KBM-7 (cell line): ENCODE measurements at places on chromosomes 13 and 19.

GRCh38 chr13:73074926-73075325, 16.1 kb downstream of the KLF5 start:
- no peak for DNase-seq

- no peak for DNase-seq
Measured at GRCh38 chr19:48490981-48491792, 20.4 kb downstream of the LMTK3 start.

GRCh38 chr13:89748716-89749115, 1598.8 kb upstream of the MIR17HG start:
- DNase-seq: no peak

- no peak for DNase-seq
Measured at GRCh38 chr19:45189971-45190370, 11.4 kb downstream of the BLOC1S3 start.

GRCh38 chr13:70613295-70613694, 505.0 kb upstream of the KLHL1 start:
- DNase-seq: no peak

- DNase-seq: no peak
Measured at GRCh38 chr19:6263306-6263705, 16.5 kb downstream of the MLLT1 start.

DNA sequence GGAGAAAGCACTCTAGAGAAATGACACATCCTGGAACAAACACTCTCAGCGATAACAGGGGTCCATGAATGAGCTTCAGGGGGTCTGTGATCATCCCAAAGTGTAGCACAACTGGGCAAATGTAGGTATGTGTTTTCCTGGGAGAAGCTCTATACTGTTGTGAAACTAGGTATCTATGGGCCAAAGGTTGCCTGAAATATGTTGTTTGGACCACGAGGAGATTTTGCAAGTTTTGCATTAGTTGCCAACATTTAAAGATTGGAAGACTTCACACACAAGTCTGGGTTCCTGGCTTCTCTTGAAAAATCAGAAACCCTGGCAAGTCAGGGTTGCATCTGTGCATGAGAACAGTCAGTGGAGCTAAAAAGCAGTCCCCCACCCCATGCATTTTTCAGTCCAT, 26.7 kb upstream of the POU2F2 start:
- DNase-seq: no peak

DNA sequence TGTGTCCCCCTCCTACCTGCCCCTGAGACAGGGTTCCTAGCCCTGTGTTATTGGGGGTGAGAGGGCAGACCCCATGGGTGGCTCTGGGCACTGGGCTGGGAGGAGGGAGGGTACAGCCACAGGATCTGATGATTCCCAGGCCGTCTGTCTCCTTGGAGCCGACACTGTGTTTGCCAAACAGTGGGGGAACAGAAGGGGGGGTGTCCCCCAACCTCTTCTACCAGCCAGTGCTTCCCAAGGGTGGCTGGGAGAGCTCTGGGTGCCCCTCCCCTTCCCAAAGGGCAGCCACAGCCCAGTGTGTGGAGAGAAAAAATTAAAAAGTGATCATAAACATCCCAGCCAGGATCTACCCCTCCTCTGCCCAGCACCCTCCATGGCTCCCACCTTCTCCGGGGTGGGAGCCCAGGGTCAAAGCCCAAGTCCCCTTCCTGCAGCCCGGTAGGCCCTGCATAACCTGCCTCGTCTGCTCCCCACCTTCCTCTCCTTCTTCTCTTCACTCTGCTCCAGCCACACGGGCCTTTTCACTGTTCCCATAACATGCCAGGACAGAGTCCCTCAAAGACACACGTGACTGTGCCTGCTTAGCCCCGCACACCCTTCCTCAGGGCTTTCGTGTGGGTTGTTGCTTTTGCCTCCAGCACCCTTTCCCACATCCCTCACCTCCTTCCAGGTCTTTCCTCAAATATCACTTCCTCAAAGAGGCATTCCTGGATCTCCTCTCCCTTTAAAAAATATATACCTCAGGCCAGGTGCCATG, 1.4 kb upstream of the PLIN4 start:
- DNase-seq: peak; percentile 25

DNA sequence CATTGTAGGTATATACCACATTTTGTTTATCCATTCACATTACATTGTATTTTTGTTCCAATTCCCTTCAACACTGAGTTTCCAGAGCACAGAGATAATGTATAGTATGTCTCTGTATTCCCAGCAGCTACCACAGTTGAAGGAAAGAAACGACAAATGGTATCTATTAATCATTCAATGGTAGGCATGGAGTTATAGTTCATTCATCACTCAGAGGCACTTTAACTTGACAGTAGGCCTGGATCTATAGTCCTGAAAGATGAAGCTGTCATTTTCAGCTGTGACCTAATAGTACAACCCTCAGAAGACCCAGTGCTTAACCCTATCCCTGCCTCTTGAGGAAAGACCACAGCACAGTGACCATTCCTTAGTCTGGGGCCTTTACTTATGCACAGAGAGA, 163.0 kb upstream of the TMTC4 start:
- no peak for DNase-seq

- no peak for DNase-seq
Measured at GRCh38 chr19:54432144-54432738, 16.8 kb upstream of the LENG8 start.

- no peak for DNase-seq
Measured at GRCh38 chr13:47337781-47338507, 441.1 kb upstream of the HTR2A start.

DNA sequence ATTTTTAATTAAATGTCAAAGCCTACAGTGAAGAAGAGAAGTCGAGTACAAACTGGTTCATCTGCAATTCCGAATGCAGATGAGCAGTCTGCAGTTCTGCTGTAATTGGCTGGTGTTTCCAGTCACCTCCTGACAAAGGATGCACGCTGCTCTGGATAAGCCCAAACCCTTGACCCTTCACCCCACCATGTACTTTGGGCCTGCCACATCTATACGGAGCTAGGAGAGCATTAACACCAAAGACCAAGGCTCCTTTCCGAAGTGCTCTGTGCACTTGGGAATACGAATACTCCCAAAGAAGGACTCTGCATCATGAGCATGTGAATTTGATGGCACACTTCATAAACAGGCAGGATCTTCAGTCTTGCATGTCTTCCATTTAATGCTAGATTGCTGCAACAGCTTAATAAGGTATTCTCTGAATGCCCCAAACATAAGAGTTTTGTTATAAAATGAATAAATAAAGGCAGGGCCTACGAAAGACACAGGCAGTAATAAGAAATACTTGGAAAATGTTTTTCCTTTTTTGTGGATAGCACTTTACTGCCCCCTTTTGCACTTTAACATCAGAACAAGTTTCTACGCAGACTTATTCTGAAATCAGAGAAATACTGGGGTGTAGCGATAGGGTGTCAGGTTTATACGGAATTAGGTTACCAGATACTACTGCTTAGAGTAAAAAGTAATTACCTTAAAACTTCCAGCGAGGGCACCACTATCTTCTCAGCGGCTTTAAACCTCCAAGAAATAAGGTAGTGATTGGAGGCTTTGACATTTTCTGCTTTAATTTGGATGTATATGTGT, 15.0 kb downstream of the EFNB2 start:
- no peak for DNase-seq

DNA sequence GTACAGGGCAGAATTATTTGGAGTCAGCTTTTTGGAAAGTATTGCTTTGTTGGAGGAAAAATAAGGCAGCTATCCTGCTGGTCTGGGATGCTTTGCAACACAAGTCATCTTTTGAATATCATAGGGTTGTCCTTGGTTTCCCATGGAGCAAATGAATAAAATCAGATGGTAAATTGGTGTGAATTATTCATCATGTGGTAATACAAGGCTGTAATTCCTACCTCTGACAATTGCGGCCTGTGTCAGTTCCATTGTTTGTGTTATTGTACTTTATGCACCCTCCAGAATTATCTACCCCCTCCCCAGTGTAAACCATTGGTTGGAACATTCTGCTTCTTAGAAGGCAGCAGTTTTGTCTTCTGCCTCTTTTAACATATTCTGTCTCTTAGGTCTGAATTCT, 46.2 kb downstream of the RNASEH2B start:
- DNase-seq: no peak

DNA sequence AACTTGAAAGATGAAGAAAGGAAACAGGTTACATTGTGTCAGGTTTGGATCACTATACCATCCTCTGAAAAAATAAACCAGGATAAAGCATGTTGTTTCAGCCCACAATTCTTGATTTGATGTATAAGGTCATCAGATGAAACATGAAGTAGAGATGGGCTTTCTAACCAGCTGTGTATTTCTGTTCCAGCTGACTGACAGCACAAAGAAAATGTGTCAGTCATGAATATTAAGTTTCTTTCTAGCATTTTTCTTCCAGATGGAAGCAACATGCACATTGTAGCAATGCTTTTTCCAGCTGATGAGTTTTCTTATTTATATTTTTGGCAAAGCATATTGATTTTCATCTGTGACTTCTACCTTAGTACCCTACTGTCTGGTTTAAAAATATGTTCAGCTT, 199.6 kb downstream of the OXGR1 start:
- no peak for DNase-seq

DNA sequence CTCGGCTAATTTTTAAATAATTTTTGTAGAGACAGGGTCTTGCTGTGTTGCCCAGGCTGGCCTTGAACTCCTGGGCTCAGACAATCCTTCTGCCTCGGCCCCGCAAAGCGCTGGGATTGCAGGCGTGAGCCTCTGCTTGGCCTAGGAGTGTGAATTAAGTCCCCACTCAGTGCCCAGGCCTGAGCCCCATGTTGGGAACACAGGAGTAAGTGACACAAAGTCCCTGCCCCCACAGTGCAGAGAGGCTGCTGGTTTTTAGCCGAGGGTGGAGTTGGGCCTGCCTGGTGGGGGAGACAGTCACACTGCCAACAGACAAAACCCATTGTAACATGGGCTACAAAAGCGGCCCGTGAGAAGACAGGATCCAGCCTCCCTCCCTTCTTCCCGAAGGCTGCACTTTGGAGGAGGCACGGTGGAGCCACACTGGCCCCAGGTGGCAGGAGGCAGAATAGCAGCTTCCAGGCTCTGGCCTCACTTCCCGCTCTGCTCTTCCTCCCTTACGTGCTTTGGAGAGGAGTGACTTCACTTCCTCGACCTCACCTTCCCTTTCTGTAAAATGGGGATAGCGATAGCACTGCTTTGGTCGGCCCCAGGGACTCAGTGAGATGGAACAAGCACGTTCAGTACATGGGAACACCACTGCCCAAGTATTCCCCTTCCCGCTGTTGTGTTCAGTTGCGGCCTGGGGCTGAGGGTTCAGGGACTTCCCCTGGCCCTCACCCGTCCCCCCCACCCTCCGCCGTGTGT, 15.2 kb upstream of the EHD2 start:
- peak; percentile 91 for DNase-seq

DNA sequence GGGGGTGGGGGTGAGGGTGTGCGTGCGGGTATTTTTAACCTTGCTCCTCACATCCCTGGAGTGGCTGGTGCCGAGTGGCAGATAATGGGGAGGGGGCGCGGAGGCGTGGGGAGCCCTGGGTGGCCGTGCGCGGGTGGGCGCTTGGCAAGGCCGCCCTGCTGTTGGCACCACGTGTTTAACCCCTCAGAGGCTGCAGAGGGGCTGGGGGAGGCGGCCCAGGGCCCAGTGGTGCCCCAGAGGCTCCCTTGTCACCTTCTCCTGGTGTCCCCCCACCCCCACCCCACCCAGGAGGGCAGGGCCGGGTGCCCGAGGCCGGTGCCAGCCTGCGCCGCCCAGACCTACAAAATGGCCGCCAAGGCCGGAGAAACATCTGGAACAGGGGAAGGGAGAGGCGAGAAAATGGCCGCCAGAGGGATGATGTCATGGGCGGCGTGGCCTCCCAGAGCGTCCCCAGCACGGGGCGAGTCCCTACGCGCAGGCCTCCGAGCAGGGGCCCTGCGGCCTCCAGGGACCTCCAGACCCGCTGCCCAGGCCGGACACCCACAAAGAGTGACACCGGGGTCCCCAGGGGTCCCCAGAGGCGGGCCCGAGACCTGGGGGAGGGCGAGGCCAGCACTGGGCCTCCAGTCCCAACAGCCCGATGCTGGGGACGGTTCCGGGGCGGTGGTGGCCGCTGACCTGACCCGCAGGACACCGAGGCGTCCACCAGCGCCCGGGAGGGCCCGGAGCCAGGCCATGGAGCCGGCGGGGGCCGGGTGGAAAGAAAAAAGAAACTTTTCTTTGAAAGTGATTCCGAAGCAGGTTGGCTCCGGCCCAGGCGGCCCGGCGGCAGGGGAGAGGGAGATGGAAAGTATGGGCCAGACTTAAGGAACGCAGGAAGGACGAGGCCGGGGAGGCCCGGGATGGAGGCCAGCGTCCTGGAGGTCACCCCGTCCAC, 38.2 kb downstream of the NFIC start:
- DNase-seq: no peak

GRCh38 chr19:40740747-40741146, 9.5 kb downstream of the ACTMAP start:
- DNase-seq: no peak

DNA sequence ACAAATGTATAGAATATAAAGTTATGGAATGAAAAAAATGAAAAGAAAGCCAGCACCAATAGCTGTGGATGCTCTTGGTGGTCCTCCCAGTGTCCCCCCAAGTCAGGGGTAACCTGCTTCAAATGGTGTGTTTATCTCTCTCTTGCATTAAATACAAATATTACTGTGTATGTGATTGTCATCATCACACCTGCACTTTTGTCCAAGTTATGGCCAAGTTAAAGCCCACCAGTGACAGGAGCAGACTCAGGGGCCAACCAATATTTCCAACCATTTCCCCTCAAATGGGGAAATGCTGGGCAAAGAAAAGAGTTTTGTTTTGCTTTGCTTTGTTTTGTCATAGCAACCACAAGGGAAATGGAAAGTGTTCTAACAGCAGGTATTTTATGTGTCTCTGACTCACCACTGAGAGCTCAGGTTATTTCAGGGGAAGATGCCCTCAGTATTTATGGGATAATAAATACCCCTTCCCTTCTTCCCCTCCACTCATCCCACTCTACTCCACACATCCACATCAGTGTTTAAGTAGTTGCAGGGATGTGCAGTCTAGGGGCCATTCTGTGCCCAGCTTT, 133.6 kb downstream of the COL4A1 start:
- no peak for DNase-seq

DNA sequence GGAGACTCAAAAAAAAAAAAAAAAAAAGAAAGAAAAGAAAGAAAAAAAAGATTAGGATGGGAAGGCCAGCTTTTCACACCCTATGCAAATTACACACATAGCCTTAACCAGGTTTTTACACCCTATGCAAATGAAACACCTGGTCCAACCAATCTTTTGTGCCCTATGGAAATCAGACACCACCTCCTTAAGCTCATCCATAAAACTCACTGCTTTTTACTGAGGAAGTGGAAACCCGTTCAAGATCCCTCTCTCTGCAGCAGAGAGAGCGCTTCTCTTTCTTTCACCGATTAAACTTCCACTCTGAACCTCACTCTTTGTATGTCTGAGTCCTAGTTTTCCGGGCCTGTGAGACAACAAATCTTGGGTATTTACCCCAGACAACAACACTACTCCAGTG, 25.3 kb upstream of the HOMER3 start:
- DNase-seq: peak; percentile 52

- DNase-seq: no peak
Measured at GRCh38 chr13:44719857-44720671, 143.9 kb upstream of the TSC22D1 start.

GRCh38 chr13:110570886-110571285, 9.4 kb upstream of the RAB20 start:
- no peak for DNase-seq
